ENCODE measurements at places on chromosomes 5 and 9. TPM values are rescaled to one million over a fixed set of nuclear protein-coding genes. Genes with fewer than 3 reads are reported as not detected.

DRD1 gene
- total RNA-seq, result not detected

UGT3A2 gene
- not detected for total RNA-seq

PCDHA13 gene
- total RNA-seq, result 2.6 TPM

BARHL1 gene
- total RNA-seq, result not detected

MRPS27 gene
- 58.4 TPM for total RNA-seq

GDNF gene
- 0.07 TPM for total RNA-seq

ARID3C gene
- total RNA-seq, result 0.50 TPM

SLC34A1 gene
- 0.14 TPM for total RNA-seq

ORM2 gene
- total RNA-seq, result not detected

SPINK4 gene
- not detected for total RNA-seq

SPZ1 gene
- not detected for total RNA-seq
